ENCODE measurements at places on chromosomes 7 and 10. TPM values are rescaled to one million over a fixed set of nuclear protein-coding genes. Genes with fewer than 3 reads are reported as not detected.

MSS51 gene
- 1.7 TPM for total RNA-seq

PIP4K2A gene
- 32.7 TPM for total RNA-seq

ZNF3 gene
- total RNA-seq: 19.9 TPM

ZNF655 gene
- 140 TPM for total RNA-seq

ABI1 gene
- 42.8 TPM for total RNA-seq

WNT2 gene
- 2.8 TPM for total RNA-seq

ATG9B gene
- total RNA-seq: 0.42 TPM

PSD gene
- 94.0 TPM for total RNA-seq

SPDYE2B gene
- total RNA-seq: not detected

Measured in esophagus muscularis mucosa (tissue), 4 donors.